Activated naive CD8-positive, alpha-beta T cell treated with anti-CD3 and anti-CD28 coated beads, Interleukin-2, amount 10 ng/mL, durations not matched to agents 7 days and 5 days (primary cell): ENCODE measurements at places on chromosomes 2 and 18. TPM values are rescaled to one million over a fixed set of nuclear protein-coding genes. Genes with fewer than 3 reads are reported as not detected.

CXCR1 gene
- 0.19 TPM for total RNA-seq

CIB4 gene
- not detected for total RNA-seq

TEX44 gene
- not detected for total RNA-seq

ZNF516 gene
- 6.9 TPM for total RNA-seq

- H3K27ac ChIP-seq, result no peak overlapping the region
- H3K4me1 ChIP-seq, result no peaks in the 10 kb centered on the region
- H3K4me3 ChIP-seq, result no peak overlapping the region
- H3K27me3 ChIP-seq, result peaks cover 22% of the 10 kb centered on the region
Measured at GRCh38 chr2:68993660-68994059, 19.2 kb downstream of the GKN1 start.

DNA sequence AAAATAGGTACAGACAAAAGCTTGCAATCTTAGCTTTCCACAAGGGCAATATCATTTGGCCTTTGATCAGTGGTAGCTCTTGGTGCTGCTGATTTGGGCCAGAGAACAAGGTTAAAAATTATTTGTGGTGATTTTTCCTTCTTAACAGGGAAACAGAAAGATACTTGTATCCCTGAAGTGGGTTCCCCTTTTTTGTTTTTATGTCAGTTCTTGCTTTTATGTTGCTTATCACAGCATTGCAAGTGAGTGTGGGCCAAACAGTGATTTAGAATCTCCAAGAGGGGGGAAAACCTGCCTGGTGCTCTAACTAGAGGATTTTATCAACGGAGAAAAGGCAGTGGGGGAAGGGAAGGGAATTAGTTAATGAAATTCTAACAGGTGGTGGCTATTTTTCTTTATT, 197.6 kb upstream of the SP5 start:
- H3K4me1 ChIP-seq, result no peaks in the 10 kb centered on the region
- no peak overlapping the region for H3K27ac ChIP-seq
- H3K27me3 ChIP-seq, result peaks cover 34% of the 10 kb centered on the region
- H3K4me3 ChIP-seq, result no peak overlapping the region
- H3K36me3 ChIP-seq, result no peaks in the 10 kb centered on the region
- DNase-seq, result no peak

- H3K4me3 ChIP-seq, result no peak overlapping the region
- H3K27ac ChIP-seq, result no peak overlapping the region
- no peaks in the 10 kb centered on the region for H3K4me1 ChIP-seq
- no peaks in the 10 kb centered on the region for H3K36me3 ChIP-seq
Measured at GRCh38 chr2:69291004-69291650, 95.9 kb downstream of the GFPT1 start.

DNA sequence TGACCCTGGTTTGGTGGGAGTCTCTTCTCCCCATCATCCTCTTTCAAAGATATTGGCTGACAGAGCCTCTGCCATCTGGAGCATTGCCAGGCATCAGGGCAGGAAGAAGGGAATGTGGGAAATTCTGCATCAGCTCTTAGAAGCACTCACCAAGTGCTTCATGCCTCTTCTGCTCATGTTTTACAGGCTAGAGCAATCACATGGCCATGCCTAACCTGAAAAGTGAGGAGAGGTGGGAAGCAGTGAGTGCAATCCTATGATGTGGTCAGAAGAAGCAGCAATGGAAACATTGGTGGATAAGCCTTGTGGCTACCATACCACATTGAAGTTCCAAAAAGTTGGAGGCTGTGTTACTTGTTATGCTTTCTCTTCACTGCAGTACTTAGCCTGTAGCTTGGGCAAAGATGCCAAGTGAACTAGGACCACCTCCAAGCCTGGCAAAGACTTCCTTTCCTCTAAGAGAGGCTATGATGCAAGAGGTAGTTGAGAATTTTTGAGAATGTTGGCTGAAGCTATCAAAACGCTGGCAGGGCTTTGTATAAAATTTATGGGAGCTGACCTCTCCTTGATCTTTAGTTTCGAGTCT, 64.1 kb downstream of the BCL2L11 start:
- H3K36me3 ChIP-seq, result no peaks in the 10 kb centered on the region
- no peak overlapping the region for H3K27ac ChIP-seq
- H3K4me1 ChIP-seq, result no peaks in the 10 kb centered on the region
- DNase-seq, result no peak

DNA sequence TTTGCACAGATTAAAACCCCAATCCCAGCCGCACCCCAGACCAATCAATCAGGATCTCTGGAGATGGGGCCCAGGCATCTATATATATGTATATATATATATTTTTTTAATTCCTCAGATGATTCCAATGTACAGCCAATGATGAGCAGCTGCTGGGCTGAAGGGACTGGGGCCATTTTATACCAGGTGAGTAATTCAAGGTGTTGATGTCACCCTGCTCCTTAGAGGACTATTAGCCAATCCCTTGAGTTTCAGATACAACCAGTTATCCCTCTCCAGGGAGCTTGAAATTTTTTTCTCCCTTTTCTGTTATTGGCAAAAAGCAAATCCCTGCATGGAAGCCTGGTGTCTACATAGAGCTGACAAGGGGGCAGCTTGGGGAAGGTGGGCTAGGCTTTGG, 59.8 kb downstream of the MCFD2 start:
- no peak overlapping the region for H3K4me3 ChIP-seq
- peaks cover 2% of the 10 kb centered on the region for H3K4me1 ChIP-seq
- H3K27ac ChIP-seq, result no peak overlapping the region
- no peaks in the 10 kb centered on the region for H3K27me3 ChIP-seq
